Activated CD4-positive, alpha-beta T cell treated with anti-CD3 and anti-CD28 coated beads for 4 hours (primary cell): ENCODE measurements at places on chromosomes 4 and X.

DNA sequence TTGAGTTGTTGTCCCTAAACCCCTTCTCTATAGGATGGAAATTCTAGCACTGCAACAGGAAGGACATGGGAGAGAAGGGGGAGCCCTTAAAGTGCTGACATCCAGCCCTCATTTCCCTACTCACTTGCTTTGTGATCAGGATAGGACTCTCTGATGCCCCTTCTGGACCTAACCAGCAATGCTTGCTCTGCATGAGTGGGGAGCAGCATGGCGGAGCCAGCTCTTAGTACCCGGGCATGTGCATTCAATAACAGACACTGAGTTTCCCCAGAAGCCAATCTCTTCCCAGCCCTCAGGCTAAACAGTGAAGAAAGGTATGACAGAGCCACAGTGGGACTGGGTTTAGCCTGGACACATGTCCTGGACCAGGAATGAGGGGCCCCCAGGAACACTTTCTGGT lies 14.0 kb downstream of the SOD3 start:
- no peak for DNase-seq

GRCh38 chrX:138996268-138996667 lies 284.8 kb upstream of the FGF13 start:
- no peak for DNase-seq

DNA sequence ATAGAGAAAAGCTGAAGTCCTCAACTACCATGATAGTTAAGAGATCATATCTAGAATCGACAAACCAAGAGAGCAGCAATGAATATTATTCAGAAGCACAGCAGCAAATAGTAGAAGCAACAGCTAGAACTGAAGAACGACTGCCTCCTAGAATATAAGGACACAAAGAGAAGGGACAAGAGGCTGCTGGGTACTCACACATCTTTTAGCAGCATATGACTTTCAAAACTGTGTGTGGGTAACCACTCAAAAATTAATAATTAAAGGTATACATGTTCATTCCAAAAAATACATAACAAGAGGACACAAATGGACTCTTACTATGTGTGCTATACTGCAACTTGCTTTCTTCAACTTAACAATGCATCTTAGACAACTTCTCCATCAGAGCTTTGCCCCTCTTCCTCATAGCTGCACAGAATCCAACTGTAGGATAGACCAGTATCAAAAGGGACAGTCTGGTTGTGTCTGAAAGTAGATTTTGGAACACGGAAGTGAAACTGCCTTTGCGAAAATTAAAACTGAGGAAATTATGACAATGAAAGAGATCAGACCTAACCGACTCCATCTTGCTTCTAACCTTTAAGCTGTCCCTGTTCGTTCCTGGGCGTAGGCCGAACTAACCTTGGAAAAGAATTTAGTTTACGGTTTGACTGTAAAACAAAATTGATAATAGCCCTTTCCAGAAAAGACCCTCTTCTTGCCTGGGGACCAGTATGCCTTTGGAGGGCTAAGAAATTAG lies 125.7 kb downstream of the SH3KBP1 start:
- DNase-seq = no peak

DNA sequence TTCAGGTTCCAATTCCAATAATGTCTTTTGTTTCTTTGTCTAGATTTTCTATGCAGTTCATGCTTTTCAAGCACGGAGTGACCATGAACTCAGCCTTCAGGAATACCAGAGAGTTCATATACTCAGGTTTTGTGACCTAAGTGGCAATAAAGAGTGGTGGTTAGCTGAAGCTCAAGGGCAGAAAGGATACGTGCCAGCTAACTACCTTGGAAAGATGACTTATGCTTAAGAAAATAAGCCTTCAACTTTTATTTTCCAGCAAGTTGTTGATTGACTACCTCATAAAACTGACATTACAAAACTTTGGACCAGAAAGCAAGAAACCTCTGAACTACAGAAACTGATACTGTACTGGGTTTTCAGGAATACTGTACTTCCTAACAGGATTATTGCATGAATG lies 30.8 kb downstream of the INTS12 start:
- no peak for DNase-seq

DNA sequence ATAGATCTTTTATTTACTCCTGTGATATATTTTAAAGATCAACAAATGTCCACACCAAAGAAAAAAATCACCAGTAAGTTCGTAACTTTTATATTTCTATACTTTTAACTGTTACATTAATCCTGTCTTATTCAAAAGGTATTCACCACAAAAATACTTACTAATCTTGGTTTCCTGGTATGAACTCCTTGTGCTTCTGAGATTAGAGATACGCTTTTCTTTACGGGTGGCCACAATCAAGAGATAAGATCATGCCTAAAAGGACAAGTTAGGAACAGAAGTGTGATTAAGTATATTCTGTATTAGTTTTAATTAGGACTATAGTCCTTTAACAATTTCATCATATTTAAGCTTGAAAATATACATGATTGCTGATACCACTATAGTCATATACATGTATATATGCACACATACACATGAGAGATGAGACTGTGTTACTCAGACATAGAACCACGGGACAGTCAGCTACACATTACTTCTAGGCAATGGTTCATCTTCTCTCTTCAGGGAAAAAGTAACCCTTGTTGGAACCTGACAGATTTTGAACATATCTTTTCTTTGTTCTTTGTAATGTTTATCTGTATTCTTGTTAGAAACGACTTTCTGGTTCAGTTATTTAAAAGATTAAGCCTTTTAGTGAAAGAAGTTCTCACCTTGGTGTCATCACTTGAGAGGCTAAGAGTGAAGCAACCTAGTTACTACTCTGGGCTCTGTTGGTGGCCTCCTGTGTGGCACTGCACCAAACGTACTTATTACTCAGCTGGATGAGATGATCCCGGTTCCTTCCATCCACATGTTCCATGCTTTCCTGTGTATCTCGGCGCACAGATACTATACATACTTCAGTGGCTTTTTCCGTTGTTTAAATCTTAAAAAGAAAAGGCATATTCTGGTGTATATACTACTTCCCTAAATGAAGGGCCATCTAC lies 146.1 kb downstream of the CBR4 start:
- no peak for DNase-seq

- DNase-seq = no peak
Observed at GRCh38 chrX:39677978-39678791, 419.6 kb downstream of the BCOR start.

GRCh38 chr4:140249351-140249750 lies 95.4 kb upstream of the MAML3 start:
- no peak for DNase-seq

DNA sequence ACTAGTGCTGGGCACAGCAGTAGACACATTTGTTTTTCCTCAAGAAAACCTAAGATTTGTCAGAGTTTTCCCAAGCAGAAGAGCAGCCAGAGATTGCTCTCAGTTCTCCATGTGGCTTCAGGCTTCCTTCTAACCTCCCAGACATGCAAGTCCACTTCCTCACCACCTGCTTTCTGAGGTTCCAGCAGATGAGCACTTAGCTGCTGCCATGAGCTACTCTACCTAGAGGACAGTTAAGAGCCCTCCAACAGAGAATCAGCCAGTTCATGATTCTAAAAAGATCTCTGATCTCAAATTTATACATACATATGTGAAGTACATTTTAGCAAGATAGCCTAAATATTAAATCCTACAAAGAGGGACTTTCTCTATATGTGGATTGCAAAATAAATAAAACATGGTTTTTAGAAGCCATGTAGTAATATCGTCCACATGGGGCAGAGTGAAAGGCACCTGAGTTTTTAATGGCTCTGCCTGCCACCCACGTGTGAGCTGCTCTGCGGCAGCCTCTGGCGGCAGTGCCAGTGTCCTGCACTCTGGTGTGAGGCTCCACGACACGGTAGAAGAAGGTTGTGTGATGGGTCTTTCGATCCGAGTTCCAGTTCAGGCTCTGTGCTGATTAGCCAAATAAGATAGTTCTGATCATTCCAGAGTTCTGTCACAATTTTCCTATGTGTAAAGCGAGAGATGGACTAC lies 10.3 kb downstream of the CYP4V2 start:
- DNase-seq = peak; percentile 44

- DNase-seq = no peak
Observed at GRCh38 chr4:14257903-14258302, 630.4 kb upstream of the BOD1L1 start.

DNA sequence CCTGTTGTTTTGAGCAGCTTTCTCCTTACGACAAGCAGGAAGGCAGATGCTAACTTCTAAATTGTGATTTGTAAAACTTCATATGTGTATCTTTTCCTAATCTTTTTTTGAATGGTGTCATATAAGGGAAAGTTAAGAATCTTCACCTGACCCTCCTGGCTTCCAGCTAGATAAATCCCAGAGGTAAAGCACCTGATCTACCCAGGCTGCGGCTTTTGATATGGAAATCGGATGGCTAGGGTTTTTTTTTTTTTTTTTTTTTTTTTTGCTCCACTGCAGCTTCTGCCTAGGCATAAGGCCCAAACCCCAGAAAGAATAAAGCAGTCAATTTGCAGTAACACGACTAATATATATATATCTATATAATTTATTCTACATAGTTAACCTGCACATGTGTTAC lies 10.0 kb downstream of the MAB21L2 start:
- DNase-seq = no peak

DNA sequence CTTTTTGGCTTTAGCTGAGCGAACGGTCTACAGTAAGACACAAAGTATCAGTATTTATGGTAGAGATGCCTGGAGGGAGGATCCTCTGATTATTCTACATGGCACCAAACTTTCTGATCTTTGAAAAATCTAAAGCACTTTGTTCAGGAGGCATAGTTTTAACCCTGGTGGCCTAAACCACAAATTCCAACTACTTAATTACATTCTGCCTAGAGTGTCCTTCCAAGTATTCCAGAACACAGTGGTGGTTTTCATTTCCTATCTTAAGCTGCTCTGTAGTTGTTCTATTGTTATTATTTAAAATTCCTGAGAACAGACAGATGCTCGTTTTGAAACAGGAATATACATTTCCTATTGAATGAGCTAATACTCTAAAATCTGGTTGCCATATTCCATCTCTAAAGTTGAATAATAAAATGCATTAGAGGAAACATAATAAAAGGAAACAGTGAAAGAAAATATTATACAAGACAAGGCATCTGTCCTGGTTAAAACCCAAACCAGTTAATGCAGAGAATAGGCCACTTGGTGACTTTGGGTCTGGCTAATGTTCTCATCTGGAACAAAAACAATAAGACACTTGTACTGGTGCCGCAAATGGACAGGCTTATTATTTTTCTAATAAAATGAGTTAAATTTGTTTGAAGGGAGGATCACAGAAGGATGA lies 657.4 kb downstream of the SPRY1 start:
- no peak for DNase-seq

- no peak for DNase-seq
Observed at GRCh38 chrX:72125331-72126047, 6.2 kb downstream of the RTL5 start.

- DNase-seq = no peak
Observed at GRCh38 chr4:78129383-78130108, 72.4 kb downstream of the FRAS1 start.

DNA sequence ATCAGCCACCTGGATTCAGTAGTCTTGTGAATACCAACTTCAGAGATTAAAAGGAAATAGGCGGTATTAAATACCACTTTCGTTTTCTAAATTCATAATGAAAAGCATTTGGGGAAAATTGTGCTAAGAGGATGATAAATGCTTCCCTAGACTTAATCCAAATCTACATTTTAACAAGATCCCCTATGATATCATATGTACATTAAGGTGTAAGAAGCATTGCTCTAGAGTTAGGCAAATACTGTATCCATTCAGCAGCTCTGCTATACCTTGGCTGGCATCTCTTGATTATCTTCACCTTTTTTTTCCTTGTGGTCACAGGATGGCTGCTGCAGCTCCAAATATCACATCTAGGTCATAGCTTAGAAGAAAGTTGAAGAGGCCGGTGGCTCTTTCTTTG lies 40.6 kb upstream of the PHEX start:
- no peak for DNase-seq

DNA sequence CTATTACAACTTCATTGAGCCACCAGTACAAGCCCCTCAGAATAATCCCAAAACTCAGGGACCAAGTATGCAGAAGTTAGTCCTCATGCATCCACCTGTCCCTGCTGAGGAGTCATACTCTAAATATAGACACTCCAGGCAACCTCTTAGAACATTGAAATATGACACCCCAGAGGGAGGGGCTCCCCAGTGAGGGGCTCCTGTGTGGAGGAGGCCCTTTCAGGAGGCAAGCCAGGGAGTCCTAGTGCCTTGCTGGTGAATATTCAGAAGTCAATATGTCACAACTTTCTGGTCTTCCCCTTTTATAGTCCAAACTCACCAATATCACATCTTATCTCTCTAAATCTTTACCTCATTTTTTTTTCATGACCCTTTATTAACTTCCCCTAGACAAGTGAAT lies 1.6 kb upstream of the ARMCX6 start:
- DNase-seq = no peak

- DNase-seq = peak; percentile 69
Observed at GRCh38 chr4:108171339-108172230, 2.9 kb upstream of the LEF1 start.

GRCh38 chr4:162015090-162015489 lies 148.7 kb downstream of the FSTL5 start:
- no peak for DNase-seq

- DNase-seq = no peak
Observed at GRCh38 chr4:152738827-152739226, 40.7 kb downstream of the TIGD4 start.

- DNase-seq = peak; percentile 74
Observed at GRCh38 chrX:21985332-21985777, 44.8 kb downstream of the SMS start.

- DNase-seq = no peak
Observed at GRCh38 chr4:138236037-138236436, 6.1 kb downstream of the SLC7A11 start.

DNA sequence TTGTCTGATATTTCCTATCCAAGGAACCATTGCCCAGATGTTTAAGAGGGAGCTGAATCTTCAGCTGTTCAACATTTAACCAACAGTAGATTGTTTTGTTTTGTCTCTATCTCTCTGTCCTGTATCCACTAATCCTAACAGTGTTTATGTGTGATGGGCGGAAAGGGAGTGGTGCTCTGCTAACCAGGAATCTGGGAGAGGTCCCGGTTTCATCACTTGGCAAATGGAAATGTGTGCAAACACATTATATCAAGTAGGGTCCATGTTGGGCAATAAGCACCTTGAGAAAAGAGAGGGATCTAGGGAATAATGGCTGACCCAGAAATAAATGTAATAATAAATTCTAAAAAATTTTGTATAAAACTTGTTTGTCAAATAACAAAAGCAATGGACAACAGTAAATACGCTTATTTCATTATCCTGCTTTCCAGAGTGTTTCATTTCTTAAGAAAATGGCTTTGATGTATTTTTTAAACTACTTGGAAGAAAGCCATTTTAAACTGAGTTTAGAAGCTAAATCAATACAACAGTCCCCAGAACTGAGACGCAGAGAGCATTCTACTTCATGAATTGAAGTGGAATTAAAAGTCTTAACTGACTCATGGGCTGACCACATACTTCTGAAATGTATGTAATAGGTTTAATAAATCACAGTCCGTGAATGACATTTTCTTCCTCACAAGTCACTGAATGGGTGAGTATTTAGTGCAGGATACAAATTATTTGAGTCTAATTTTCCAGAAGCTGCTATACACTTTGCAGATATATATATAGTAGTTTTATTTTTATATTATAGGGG lies 55.8 kb downstream of the EMCN start:
- no peak for DNase-seq
